ENCODE measurements at places on chromosomes 16 and 17.

DNA sequence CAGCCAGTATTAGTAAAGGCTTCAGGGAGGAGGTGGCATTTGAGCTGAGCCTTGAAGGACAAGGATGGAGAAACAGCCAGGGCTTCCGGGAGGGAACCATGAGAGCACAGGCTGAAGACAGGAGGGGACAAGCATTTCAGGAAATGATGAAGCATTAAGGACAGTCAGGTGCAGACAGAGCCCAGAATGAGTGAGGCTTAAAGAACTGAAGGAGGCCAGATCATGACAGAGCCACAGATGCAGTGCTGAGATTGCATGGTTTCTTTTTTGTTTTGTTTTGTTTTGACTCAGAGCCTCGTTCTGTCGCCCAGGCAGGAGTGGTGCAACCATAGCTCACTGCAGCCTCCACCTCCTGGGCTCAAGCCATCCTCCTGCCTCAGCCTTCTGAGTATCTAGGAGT is 211.5 kb downstream of the SOX9 start:
- DNase-seq, result no peak

DNA sequence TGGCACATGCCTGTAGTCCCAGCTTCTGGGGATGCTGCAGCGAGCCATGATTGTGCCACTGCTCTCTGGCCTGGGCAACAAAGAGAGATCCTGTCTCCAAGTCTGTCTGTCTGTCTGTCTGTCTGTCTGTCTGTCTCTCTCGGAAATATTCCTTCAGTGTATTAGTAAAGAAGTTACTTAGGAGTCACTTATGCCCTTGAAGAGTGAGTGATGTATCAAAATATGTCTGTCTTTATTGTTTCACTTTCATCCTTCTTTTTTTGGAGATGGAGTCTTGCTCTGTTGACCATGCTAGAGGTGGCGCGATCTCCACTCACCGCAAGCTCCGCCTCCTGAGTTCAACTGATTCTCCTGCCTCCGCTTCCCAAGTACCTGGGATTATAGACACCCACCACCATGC is 410.5 kb downstream of the WWOX start:
- DNase-seq, result no peak

GRCh38 chr17:54793271-54793670 is 107.4 kb upstream of the TOM1L1 start:
- DNase-seq, result no peak

- no peak for DNase-seq
Measured at GRCh38 chr16:89374393-89374960, 115.9 kb downstream of the ANKRD11 start.

GRCh38 chr17:52235516-52235915 is 77.0 kb upstream of the CA10 start:
- DNase-seq, result no peak

DNA sequence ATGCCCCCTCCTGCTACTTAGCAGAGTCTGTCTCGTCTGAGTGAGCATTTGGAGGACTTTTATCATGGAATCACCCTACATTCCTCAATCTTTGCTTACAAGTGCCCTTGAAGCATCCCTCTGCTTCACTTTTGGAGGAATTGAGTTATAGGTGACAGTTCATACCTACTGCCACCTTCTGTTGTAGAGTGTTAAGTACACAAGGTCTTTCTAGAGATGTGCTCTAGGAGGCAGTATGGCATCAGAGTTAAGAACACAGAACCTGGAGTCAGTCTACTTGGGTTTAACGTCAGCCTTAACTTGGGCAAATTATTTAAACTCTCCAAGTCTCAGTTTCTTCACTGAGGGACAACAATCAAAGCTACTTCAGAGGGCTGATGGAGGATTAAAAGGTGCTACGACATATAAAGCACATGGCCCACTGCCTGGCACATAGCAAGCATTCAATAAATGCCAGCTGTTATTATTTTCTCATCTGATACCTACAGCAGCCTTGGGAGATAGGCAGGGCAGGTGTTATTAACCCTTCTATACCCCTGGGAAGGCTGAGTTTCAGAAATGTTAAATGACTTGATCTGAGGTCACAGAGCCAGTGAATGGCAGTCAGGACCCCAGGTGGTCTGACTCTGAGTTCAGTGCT is 62.2 kb downstream of the UTP18 start:
- DNase-seq, result no peak

- no peak for DNase-seq
Measured at GRCh38 chr16:56967733-56968132, 6.0 kb downstream of the CETP start.

GRCh38 chr16:50253514-50253910 is 12.8 kb upstream of the ADCY7 start:
- no peak for DNase-seq

GRCh38 chr16:1282324-1282973 is 26.6 kb downstream of the TPSD1 start:
- no peak for DNase-seq

- no peak for DNase-seq
Measured at GRCh38 chr16:12239226-12239625, 262.7 kb downstream of the SNX29 start.

GRCh38 chr16:48347980-48348379 is 37.2 kb downstream of the SIAH1 start:
- no peak for DNase-seq

DNA sequence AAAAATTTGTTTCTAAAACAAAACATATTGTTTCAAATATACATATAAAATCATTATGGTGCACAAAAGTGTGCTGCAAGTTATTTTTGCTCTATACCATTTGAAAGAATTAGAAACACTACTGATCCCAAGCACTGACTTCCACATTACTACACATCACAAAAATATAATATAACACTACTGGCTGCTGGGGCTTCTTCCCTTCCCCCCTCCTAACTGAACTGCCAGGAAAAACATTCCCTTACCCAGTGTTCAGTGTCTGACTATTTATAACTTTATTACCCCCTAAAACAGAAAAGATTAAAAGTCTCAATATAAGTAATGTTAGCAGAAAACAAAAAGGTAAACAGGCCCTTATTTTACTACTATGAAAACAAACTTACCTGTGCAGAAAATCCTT is 36.9 kb downstream of the GPATCH8 start:
- no peak for DNase-seq

GRCh38 chr16:81469183-81469677 is 24.6 kb downstream of the CMIP start:
- DNase-seq, result no peak

DNA sequence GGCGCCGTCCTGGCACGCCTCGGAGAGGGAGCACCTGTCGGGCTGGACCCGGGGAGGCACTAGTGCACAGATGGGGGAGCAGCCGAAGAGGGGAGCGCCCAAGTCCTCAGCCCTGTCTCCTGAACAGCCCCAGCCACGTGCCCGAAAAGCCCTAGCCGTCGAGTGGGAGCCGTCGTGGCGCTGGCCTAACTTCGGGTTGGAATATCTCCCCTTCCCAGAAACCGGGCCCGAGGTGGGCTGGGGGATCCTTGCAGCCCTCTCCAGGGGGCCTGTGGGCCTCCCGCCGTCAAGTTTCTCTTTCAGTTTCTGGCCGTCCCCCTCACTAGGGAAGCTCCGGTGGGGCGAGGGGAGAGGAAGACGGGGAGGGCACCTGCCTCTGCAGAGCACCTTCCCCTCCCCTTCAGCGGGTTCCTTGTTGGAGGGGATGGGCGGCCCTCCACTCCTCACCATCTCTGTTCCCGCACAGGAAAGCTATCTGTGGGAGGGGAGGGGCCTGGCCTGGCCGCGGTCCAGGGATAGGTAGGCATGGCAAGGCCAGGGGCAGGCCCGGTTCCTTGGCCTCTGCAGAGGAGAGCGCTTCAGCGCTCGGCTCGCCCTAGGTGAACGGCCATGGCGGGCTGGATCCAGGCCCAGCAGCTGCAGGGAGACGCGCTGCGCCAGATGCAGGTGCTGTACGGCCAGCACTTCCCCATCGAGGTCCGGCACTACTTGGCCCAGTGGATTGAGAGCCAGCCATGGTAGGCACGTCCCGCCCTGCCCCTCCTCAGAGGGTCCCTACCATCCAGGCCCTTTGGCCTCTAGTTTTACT is 709 bp downstream of the STAT5A start:
- no peak for DNase-seq

DNA sequence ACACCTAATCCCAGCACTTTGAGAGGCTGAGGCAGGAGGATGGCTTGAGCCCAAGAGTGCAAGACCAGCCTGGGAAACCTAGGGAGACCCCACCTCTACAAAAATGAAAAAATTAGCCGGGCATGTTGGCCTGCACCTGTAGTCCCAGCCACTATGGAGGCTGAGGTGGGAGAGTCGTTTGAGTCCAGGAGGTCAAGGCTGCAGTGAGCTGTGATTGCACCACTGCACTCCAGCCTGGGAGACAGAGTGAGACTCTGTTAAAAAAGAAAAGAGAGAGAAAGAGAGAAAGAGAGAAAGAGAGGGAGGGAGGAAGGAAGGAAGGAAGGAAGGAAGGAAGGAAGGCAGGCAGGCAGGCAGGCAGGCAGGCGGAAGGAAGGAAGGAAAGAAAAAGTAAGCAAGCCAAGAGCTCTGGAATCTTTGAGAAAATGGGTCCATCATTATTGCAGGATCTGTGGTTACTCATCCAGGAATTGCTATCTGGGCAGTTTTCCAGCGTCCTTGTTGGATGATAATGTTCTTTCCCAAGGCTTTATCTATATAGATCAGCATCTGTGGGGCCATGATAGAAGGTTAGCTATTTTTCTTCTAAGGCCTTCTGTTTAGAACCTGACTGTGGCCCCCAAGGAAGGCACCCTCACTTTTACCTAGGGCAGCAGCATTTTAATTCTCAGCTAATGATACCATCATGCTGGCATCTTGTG is 533.2 kb upstream of the CDH5 start:
- no peak for DNase-seq

GRCh38 chr16:83951544-83951943 is 1.5 kb upstream of the OSGIN1 start:
- DNase-seq, result no peak

DNA sequence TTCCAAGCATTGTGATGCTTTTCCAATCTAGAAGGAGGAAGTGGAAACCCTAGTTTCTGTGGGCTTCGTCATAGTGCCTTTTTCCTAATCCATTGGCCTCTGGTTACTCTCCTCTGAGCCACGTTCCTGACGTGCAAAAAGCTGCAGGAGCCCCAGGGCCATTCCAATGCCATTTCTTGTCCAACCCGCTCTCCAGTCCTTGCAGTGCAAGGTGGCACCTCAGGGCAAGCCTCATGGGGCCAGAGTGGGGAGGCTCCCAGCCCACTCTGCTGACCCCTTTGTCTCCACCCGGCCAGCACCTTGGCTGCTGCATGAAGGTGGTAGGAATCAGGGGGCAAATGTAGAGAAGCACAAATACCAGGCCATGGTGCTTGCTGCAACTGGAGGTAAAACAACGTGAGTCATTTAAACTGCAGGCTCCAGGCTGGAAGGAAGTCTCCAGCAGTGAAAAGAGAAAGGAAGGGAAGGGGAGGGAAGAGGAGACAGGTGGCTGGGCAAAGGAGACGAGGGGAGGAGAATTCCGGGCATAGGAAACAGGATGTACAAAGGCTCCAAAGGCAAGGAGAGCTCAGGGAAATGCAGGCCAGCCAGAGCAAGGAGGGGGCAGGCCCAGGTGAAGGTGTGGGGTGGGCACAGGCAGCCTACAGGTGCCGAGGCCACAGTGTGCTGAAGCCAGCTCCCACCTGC is 168.2 kb upstream of the TNRC6C start:
- no peak for DNase-seq

DNA sequence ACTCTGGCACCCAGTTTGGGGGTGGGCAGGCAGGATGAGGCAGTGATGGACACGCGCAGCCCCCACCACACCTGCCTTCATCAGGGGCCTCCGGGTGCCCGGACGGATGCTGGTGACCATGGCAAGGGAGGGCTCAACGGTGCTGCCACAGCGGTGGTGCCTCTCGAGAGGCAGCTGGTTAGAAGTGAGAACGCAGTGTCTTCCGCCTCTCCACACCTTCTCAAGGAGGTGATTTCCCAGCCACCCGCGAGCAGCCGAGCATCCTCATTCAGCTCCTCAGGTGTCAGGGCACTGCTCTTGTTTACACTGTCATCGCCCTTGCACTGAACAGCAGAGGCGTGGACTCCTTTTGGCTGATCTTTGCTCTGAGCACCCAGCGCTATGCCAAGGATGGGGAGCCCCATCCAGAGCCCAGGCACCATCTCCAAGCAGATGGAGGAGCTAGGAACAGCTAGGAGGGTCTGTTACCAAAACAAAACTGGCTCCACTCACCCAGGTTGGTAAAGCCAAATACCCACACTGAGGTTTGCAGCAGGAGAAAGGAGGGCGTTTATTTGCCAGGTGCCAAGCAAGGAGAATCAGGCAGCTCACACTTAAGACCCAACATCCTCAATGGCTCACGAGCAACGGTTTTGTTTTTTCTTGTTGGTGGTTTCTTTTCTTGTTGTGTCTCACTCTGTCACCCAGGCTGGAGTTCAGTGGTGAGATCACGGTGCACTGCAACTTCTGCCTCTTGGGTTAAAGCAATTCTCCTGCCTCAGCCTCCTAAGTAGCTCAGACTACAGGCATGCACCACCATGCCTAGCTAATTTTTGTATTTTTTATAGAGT is 174.3 kb upstream of the TNRC6C start:
- no peak for DNase-seq

DNA sequence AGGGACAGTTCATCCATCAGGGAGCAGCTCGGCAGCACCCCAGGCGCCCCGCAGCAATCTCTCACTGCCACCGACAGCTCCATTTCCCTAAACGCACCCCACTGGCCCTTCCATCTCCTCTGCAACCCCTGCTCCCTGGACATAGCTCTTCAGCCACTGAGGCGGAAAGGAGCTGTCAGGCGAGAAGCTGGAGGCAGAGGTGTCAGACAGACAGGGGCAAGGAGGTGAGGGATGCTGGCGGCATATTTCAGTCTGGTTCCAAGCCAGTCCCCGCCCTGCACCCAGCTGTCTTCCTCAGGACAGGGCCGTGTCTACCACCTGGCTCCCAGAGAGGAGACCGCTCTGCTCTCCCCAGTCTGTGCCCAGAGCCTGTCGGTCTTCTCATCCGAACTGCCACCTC is 9.7 kb downstream of the ACLY start:
- no peak for DNase-seq

DNA sequence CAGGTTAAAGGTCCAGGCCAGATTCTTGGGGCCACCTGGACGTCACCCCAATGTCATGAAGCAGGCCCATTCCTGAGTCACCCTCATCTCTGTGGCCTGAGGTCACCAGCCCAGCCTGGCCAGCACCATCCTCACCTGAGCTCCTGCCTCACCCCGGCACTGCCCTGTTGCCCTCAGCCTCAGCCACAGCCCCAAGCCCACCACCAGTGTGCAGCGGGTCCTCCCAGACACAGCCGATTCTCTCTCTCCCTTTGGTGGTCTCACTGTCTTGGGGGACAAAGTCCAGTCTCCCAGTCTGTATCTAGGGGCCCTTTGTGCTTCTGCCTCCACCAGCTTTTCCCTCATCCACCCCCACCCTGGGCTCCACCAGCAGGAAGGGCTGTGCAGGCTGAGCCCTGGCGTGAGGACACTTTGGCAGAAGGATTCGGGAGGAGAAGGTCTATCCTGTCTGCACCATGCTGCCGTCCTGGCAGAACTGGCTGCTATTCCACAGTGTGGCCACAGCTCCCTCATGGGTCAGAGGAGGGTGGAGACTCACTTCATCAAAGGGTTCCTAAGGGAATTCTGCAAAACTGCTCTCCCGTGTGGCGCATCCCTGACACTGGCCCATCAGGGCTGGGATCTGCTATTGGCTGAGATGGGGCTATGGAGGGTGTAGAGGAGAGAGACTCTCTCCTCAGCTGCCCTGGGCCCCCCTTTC is 64.3 kb downstream of the PRMT7 start:
- DNase-seq, result no peak

GRCh38 chr17:35849469-35850348 is 19.0 kb downstream of the HEATR9 start:
- DNase-seq, result no peak

- peak; percentile 80 for DNase-seq
Measured at GRCh38 chr17:75639771-75640555, 6.7 kb downstream of the SMIM5 start.

GRCh38 chr17:82297280-82297713 is 20.1 kb downstream of the CD7 start:
- DNase-seq, result peak; percentile 96

- DNase-seq, result peak; percentile 80
Measured at GRCh38 chr17:40936437-40936971, 942 bp downstream of the KRT23 start.

Data from breast epithelium (tissue), 4 donors.